Stimulated activated CD4-positive, alpha-beta T cell treated with anti-CD3 and anti-CD28 coated beads, Interleukin-4, amount 100 ng/mL, for 24 hours (primary cell): ENCODE measurements at places on chromosomes 3 and 15.

- DNase-seq: no peak
These were observed 55.5 kb downstream of the DLG1 start for GRCh38 chr3:197242784-197243432.

DNA sequence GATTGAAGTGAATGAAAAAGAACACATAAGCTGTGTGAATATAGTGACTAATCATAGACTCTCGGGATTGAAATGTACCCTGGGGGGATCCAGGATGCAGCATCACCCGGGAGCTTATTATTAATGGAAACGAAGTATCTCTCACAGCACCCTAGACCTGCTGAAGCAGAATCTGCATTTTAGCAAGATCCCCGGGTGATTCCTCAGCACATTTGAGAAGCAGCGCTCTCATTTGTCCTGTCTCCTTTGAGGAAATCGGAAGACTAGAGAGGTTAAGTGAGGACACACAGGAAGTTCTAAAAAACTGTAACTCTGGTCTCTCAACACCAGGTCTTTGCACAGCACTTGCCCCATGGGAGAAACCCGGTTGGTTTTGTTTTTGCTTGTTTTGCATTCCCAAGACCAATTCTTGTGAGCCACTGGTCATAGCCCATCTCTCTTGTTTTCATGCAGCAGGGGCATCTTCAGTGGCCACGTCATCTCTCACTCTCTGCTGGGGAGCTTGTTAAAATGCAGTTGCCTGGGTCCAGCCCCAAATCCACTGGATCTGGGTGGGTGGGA, 30.2 kb downstream of the ZNF710 start:
- DNase-seq: no peak

GRCh38 chr15:94131875-94132274, 99.5 kb upstream of the MCTP2 start:
- DNase-seq: no peak

GRCh38 chr15:57703387-57703786, 3.1 kb upstream of the POLR2M start:
- DNase-seq: no peak

- DNase-seq: no peak
These were observed 121.9 kb downstream of the RPLP1 start for GRCh38 chr15:69574506-69574905.

DNA sequence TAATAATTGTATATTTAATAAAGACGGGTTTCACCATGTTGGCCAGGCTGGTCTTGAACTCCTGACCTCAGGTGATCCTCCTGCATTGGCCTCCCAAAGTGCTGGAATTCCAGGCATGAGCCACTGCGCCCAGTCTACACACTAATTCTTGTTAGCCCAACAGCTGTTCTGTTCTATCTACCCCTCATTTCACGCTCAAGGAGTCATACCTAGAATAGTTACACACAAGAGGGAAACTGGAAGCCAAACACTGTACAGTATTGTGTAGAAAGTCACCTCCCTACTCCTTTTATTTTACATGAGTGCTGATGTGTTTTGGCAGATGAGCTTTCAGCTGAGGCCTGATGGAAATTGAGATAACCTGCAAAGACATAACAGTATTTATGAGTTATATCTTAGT, 13.4 kb upstream of the CTDSPL2 start:
- DNase-seq: no peak

DNA sequence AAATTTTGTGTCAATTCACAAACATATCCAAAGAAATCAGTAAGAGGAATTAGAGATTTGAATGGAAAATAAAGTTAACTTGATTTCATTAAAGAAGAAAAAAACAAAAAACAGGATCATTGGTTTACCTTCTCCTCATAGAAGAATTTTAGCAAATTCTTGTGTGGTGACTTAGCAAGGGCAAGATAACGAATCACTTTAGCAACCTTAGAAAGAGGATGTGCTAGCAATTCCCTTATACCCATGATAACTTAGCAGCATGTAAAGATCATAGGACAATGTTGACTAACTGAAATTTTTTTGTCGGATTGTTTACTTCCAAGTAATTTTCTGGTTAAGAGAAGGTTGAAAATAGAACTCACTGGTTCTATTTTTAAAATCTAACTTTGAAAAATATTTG, 609.3 kb downstream of the GBE1 start:
- DNase-seq: no peak

DNA sequence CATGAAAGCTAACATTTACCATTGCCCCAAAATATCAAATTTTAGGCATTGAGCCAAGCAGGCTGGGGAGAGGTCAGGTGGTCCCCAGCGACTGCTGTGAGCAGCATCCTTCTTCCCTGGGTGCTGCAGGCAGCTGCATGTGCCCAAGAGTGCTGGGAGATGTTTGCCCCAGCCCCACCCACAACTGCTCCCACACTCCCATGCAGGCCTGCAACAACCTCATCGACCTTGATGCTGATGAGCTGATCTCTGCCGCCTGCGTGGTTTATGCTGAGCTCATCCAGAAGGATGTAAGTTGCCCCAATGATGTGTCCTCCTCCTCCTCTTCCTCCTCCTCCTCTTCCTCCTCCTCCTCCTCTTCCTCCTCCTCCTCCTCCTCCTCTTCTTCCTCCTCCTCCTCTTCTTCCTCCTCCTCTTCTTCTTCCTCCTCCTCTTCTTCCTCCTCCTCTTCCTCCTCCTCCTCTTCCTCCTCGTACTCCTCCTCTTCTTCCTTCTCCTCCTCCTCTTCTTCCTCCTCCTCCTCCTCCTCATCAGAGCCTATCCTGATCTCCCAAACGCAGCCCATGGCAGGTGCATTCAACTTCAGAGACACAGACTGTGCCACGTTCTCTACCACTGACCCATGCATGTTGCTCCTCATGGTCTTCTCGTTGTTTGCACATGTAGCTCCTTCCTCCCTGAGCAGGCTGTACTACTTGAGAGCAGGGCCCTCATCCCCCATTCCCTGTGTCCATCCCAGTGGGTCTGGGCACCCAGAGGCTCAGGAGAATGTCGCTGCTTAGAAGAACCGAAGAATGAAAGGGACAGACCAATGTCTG, 15.1 kb downstream of the TBC1D21 start:
- no peak for DNase-seq

- no peak for DNase-seq
These were observed 289.9 kb upstream of the RASGRP1 start for GRCh38 chr15:38854506-38854905.

GRCh38 chr15:68990231-68990991, 24.1 kb upstream of the NOX5 start:
- DNase-seq: no peak

GRCh38 chr3:34703053-34703452, 904.6 kb downstream of the PDCD6IP start:
- DNase-seq: no peak

DNA sequence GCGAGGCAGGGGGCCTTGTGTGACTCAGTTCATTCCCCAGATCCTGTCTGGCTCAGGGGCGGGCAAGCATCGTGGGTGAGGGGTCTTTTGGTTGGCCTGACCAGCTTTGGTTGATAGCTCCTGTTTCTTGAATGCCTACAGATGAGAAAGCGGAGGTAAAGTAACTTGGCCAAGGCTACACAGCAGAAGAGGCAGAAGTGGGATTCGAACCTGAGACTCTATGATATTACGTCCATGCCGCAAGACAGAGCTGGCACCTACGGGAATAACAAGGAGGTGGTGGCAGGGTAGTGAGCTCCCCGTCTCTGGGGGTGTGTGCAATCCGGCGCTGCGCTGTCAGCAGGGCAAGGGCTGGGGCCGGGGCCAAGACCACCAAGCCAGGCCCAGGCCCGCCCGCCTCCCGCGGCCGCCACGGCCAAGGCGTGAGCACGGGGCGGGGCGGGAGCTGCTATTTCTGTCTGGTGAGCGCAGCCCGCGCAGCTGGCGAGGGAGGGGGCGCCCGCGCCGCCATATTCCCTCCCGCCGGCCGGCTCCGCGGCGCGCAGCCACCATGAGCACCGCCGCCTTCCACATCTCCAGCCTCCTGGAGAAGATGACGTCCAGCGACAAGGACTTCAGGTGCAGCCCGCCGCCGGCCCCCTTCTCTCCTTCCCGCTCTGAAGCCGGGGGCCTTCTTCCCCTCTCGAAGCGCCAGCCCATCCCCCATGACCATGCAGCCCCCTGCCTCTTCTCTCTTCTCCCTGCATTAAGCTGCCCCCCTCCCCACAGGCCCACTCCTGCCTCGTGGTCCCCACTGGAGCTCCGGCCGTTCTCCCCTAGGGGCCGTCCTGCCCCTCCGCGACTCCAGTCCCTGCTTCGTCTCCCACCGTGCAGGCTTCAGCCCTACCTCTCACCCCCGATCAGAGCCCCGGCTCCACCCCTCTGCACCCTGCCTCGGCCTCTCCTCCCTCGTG, at the start of gene CAND2:
TSS of gene CAND2 (plus strand) at position 510 of the 953 bp plus-strand sequence. CDS start at position 551, 41 bp downstream.
- peak; percentile 45 for DNase-seq

GRCh38 chr3:57444469-57444868, 99.7 kb downstream of the DNAH12 start:
- no peak for DNase-seq

DNA sequence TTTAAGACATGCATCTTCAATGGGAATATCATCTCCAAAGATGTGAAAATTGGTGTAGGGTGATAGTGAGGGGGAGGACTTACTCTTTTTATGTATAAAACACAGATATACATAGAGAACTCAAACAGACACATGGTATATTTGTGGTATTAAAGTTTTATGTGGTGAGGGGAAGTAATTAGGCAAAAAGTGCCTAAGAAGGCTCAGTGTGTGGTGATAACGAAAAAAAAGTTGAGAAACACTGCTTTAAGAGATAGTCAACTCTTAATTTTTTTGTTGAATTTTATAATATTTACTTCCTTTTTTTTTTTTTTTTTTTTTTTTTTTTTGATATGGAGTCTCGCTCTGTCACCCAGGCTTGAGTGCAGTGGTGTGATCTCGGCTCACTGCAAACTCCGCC, 174.2 kb upstream of the FRMD4B start:
- no peak for DNase-seq

- no peak for DNase-seq
These were observed 33.5 kb upstream of the ST6GAL1 start for GRCh38 chr3:186896875-186897274.

DNA sequence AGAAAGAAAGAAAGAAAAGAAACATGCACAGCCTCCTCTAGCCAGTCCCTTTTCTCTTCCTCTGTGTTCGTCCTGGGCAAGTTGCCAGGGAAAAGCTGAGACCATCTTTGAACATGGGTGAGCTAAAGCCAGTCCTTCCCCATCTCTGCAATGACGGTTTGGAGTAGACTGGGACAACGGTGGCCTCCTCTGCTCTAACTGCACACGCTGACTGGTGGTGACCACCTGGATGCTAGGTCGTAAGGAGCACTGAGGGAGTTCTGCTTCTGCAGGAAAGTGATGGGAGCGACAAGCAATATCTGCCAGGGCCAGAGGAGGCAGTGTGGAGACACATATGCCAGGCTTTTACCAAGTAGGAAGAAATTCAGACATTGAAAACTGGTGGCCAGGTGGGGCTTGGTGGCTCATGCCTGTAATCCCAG, 111.7 kb downstream of the NUP210 start:
- peak; percentile 27 for DNase-seq

- DNase-seq: no peak
These were observed 129.9 kb upstream of the UBE3A start for GRCh38 chr15:25568751-25569150.

GRCh38 chr3:156770699-156771414, 55.3 kb upstream of the LEKR1 start:
- DNase-seq: no peak

DNA sequence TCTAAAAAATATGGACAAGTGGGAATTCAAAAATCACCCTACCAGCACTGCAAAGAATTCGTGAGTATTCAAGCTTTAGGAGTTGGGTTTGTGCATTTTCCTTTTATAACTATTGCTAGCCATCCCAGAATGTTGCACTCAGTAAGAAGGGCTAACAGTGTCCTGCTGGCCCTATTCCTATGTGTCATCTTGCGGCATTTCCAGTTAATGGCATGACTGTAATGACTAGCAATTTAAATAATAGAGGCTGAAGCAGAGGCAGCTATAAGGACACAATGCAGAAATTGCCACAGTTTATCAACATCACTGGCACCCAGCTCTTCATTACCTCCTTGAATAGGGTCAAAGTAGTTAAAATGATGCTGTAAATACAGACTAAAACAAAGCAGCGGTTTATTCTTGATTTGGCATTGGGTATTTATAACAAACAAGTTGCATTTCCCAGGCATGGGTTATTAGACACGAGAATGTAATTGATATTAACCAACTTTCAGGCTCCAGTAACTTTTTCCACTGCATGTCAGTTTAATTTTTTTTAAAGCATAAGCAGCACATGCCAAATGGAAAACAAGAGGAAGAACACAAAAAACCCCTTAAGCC, 177.6 kb downstream of the FHIT start:
- DNase-seq: no peak

DNA sequence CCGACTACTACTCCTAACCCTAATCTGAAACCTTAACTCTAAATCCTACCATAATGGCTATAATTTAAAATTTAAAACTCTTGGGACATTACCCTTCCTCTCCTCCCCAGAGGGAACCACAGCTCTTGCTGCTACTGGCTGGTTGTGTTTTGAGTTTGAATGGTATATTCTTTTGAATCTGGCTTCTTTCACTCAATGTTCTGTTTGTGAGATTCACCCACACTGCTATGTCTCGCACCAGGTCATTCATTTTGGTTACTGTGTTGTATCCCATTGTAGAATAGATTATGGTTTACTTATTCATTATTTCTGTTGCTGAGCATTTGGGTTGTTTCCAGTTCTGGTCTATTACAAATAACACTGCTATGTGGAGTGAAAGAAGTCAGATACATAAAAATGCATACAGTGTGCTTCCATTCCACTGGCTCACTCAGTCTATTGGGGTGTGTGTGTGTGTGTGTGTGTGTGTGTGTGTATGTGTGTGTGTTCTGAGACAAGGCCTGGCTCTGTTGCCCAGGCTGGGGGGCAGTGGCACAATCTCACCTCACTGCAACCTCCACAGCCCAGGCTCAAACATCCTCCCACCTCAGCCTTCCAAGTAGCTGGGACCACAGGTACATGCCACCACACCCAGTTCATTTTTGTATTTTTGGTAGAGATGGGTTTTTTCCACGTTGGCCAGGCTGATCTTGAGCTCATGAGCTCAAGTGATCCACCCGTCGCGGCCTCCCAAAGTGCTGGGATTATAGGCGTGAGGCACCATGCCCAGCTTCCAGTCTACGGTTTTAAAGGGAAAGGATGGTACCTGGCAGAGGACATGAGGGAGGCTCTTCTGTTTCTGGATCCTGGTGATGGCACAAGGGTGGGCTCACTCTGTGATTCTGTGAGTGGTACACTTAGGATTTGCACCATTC, 19.2 kb upstream of the SYNM start:
- DNase-seq: no peak

GRCh38 chr3:53361852-53362251, 14.5 kb upstream of the DCP1A start:
- DNase-seq: no peak

DNA sequence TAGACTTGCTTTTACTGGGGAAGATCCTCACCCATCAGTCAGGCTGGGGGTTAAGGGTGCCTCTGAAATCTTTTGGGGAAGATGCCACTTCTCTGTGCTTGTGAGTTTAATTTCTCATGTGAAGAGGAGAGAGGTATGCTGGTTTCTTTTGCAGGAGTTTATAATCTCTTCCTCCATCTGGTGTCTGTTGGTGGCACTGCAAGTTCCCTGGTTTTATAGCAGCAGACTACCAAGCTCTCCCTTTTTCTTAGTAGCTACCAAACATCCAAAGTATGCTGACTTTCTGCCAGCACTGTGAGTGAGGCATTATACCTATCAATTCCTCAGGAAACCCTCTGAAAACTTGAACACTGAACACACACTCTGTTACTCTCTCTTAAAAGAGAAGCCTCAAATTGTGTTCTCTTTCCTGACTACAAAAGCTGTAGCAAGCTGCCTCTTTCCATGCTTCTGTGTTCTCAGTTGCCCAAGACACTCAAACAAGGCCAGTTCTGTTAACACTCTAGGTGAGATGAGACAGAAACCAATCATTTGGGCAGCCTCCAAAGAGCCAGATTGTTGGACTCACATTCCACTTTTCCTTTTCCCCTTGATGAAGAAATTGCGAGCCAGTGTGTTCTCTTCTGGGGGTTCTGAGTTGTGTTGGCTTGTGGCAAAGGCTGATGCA, 299.5 kb downstream of the GAP43 start:
- DNase-seq: no peak
